Tongue (tissue), 3 donors: ENCODE measurements at places on chromosomes 16 and 17.

GRCh38 chr16:85967111-85967510 lies 68.1 kb downstream of the IRF8 start:
- DNase-seq = no peak

GRCh38 chr17:81487487-81488275 lies 24.9 kb downstream of the ACTG1 start:
- peak; percentile 91 for DNase-seq

- no peak for DNase-seq
Observed at GRCh38 chr17:48587276-48588073, 2.6 kb downstream of the HOXB3 start.

GRCh38 chr17:39225959-39226683 lies 376 bp upstream of the STAC2 start:
- DNase-seq = peak; percentile 88

GRCh38 chr16:48911700-48912099 lies 301.7 kb upstream of the N4BP1 start:
- no peak for DNase-seq

DNA sequence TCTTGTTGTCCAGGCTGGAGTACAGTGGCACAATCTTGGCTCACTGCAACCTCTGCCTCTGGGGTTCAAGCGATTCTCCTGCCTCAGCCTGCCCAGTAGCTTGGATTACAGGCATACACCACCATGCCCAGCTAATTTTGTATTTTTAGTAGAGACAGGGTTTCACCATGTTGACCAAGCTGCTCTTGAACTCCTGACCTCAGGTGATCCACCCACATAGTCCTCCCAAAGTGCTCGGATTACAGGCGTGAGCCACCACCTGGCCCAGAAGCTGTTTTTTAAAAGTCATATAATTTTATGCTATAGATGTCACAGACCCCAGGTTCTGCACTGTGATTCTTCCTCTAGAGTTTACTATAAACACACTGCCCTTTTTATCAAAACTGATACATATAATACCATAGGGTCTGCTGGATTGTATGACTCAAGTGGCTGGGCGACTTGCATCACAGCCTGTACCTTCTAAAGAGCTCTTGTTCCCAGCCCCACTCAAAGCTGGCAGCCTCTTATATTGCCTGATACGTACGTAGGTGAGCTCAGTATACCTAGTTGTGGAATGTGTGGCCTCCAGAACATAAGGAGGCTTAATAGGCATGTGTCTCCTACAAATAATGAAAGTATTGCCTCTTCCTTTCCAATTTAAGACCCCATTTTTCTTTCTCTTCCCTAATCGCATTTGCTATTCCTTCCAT lies 295.8 kb downstream of the ZFHX3 start:
- no peak for DNase-seq

DNA sequence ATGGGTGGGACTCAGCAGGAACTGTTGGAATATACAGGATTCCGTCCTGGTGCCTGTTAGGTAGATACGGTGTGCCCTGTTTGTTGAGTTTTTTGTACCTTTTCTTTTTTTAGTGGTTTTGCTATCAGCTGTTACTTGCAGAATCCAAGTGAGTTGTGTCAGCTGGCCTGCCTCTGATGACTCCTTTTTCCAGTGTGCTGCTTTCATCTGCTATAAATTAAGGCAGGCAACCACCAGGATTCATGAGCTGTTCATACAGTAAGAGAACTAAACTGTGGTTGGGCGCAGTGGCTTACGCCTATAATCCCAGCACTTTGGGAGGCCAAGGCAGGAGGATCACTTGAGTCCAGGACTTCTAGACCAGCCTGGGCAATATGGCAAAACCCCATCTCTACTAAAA lies 79.9 kb downstream of the WNT3 start:
- no peak for DNase-seq

DNA sequence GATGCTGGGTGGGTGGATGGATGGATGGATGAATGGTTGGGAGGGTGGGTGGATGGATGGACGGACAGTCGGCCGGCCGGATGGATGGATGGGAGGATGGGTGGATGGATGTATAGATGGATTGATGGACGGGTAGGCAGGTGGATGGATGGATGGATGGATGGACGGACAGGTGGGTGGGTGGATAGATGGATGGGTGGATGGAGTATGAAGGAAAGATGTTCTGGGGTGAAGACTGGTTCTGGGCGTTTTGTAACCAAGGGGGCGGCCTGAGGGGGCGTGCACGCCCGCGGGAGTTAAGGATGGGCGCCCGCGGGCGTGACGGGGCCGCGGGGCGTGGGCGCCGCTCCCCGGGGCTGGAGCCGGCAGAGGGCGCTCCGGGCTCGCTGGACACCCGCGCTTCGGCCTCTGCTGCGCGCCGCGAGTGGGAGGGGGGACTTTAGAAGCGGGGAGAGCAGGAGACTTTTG lies at the start of gene NECAB2:
Gene NECAB2, plus strand, starts transcription at position 407 of the 468 bp plus-strand sequence. CDS start 405 bp downstream, outside the sequence.
- peak; percentile 57 for DNase-seq

DNA sequence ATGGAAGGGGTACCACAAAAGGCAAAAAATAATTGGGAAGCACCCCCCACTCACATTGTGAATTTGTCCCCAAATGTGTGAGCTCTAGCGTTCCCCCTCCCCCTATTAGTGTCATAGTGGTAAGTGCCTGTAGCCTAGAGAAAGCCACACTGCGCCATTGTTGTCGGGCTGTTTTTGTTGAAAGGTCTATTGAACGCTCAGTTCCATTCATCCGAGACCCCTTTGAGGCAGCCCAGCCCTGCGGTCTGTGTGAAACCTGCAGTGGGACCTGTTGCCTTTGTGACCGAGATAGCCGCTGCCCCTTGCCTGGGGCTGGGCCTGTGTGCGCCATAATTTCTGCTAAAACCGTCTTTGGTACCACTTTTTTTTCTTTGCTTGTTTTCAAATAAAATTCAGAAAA lies 3.0 kb downstream of the JPT2 start:
- DNase-seq = no peak

GRCh38 chr17:38746004-38746848 lies 1.9 kb downstream of the PCGF2 start:
- DNase-seq = peak; percentile 35

DNA sequence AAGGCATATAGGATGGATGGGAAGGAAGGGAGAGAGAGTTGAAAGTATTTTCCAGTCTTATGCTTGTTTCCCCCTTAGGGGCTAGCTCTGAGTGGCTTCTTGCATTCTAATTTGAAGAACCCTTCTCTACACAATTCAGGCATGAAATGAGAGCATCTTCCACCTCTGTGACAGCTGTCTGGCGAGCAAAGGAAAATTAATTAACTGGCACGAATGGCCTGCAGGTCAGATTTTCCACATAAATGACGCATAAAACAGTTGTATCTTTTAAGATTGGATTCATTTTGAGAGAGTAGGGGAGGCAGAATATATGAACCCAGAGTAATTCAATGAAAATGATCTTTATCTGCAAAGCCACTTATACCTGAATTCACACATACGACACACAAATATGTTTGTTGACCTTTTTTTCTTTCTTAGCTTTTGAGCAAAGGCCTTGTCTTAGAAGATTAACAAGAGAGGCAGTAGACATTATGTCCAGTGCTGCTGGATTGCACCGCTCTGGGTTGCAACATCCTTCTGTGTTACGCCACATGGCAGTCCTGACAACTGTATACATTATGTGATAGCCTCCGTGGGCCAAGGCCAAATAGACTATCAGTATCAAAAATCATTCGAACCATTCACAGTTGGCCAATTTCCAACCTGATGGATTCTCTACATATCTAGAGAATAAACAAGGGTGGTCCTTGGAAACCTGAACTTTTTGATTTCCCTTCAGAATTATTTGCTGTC lies 173.0 kb upstream of the GOT2 start:
- DNase-seq = no peak

DNA sequence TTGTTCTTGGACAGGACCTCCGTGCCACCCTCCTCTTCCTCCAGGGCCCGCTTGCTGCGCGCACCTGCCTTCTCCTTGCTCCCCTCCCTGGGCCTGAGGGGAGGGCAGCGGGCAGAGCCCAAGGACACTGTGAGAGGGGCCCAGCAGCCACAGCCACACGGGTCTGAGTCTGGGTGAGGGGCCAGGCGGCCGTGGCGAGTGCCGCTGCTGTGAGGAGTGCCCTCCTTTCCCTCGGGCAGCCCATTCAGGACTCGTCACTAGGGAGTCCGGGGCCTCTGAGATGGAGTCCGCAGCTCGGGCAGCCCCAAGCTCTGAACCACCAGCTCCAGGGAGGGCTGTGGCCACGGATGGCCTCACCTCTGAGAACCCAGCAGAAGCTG lies 5.6 kb downstream of the DUS1L start:
- DNase-seq = no peak

DNA sequence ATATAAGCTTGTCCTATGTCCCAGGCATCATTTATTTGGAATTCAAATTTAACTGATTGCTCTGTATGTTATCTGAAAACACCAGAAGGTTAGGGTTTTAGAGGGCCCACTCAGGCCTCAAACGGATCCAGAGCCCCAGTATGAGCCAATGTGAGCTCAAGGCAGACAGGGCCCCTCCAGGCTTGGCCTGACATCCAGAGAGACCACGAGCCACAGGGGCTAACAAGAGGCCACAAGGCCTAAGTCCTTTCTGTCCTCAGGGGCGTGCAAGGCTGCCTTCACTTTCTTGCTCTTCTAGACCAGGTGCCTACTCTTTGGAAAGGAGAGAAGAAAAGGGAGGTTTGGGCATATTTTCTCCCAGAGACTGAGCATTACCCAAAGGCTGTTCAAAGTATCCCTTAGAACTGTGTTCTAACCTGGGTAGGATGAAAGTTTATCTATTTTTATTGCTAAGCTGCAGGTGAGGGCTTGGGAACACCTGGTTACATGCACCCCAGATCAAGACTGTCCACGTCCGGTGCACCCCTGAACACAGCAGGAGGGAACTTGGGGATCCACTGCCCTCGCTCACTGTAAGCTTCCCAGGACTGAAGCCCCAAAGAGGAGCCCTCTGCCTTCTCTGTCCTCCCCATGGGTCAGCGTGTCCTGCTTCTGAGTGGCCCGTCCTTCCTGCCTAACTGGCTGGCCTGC lies 1.5 kb upstream of the ENGASE start:
- DNase-seq = no peak

- DNase-seq = no peak
Observed at GRCh38 chr16:23469814-23470213, 16.8 kb upstream of the COG7 start.

GRCh38 chr17:7156342-7156940 lies 22.7 kb downstream of the ASGR1 start:
- no peak for DNase-seq

GRCh38 chr17:1746975-1747543 lies 4.4 kb downstream of the SERPINF2 start:
- DNase-seq = peak; percentile 63

DNA sequence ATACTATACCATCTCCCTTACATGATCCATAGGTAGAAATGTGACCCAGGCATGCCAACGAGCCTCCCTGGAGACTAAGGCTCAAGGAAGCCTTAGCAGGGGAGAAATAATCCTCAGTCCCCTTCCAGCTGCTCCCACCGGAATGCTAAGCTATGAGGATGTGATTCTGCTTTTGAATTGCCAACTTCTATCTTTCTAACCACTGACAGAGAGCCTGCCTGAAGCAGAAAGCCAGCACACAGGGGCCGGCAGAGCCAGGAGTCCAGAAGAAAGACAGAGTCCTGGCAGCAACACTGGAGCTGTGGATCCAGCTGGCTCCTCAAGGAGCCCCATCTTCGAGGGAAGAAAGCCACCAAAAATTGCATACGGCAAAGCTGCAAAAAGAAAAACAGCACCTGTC lies 579.6 kb upstream of the CDH5 start:
- peak; percentile 75 for DNase-seq
